ENCODE measurements at places on chromosomes 7 and 10.

GRCh38 chr7:104272767-104273384, 55.5 kb upstream of the LHFPL3 start:
- DNase-seq = no peak

DNA sequence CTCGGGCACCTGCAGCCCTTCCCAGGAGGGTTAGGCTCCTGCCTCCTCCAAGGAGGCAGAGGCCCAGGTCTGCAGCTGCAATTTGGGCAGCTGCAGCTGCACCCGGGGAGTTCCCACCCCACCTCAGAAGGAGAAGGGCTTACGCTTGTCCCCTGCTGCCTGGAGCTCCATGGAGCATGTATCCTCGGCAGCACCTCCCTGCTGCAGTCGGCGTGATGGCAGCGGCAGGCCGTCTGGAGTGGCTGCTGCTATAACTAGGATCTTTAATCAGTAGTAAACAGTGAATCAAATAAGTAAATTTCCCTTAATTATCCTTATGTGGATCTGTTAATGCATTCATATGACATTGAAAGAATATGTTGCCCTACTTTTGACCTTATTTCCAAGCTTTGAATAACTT, 167.0 kb downstream of the PON1 start:
- DNase-seq = no peak

DNA sequence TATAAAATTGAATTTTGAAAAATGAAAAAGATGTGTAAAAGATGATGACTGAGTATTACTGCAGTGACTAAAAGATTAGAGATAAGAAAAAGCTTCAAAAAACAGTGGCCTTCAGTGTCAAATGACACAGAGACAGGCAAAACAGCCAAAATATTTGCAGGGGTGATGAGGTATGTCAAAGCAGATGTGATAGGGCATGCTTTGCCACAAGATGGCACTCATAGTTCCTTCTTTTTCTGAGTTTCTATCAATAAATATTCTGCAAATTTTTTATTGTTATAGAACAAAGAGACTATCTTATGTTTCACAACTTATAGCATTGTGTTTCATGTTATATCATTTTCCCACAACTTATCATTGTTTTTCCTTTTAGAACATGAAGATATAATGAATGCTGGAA, 344.1 kb upstream of the HPS1 start:
- no peak for DNase-seq

- no peak for DNase-seq
These were observed 5.2 kb downstream of the IFIT5 start for GRCh38 chr10:89419548-89419947.

DNA sequence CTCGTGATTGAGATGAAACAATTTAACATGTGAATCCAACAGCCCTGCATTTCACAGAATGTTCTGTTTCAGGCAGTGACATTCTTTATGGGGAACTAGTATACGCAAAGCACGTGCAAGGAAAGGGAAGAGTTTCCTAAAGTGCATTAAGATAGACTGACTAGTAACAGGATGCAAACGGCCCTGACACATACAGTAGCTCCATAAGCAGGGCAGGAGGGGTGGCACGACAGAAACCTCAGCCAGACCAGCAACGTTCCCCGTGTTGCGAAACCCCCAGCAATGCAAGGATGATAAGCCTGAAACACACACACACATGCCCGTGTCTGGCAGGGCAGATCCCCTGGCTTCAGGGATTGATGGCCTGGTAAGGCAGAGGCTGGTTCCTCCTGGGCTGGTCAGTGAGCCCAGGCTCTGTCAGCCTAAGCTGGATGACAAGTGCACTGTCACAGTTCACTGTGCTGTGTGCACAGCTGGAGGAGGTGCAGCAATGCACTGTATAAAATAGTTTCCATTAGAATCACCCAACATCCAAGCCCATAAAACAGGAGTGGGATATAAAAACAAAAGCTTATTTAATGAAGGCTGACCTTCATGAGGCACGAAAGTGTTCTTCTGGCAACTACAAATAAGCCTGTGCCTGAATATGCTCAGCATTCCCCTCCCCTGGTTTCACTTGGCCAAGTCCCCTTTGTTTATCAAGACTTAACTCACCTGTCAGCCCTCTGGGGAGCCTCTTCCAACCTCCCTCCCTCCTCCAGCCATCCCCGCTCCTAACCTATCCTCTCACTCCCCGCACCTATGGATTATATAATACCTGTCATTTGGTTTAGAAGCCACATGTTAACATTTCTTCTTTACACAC, 88.8 kb downstream of the GSAP start:
- no peak for DNase-seq

DNA sequence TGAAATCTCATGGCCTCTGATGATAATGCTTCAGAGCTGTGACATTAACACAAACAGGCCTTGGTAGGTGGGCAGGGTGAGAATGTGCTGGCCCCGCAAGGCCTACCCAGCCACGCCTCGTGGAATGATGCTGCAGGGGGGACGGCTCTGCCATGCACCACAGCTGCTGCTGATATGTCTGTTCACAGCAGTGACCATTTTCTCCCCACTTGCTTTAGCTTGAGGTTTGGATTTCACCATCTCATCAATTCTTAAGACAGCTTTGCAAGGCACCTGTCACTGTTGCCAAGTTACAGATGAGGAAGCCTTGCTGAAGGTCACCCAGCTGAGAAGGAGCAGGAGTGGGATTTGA, 128.3 kb downstream of the PTPN20 start:
- no peak for DNase-seq

GRCh38 chr7:50652400-50653125, 87.4 kb upstream of the DDC start:
- no peak for DNase-seq

- no peak for DNase-seq
These were observed 3.2 kb downstream of the BZW2 start for GRCh38 chr7:16649196-16649595.

DNA sequence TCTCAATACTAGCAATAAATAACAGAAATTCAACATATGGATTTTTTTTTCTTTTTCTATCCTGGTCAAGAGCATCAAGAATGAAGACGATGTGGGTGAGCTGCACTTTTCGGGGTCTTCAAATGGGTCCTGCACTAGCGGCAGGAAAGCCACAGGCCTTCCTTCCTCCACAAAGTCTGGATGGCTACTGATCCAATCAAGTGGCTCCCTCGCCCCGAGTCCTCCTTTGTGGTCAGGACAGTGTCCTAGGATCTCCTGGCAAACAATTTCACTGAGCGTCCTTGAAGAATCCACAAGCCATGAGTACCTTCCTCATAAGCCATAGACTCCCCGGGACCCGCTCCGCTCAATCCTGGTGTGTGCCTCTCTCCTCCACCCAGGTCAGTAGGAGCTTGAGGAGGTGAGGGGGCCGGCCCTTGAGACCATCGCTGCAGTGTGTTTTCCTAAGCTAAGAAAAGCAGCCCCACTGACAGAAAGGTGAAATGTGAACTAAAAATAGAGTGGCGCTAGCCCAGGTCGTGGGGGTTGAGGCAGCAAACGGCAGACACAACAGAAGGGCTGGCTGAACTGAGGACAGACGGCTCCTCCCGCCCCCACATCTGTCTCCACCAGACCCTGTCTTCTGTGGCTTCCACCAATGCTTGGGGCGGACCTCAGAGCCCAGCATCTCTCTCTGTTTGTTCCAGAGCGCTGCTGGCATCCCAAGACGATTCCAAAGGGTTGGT, 202.3 kb downstream of the HERPUD2 start:
- DNase-seq = no peak

GRCh38 chr10:69783515-69783914, 18.2 kb upstream of the COL13A1 start:
- DNase-seq = no peak

- DNase-seq = no peak
These were observed 26.0 kb upstream of the ZNF735 start for GRCh38 chr7:64180989-64181388.

- DNase-seq = no peak
These were observed 78.4 kb downstream of the XRCC2 start for GRCh38 chr7:152597507-152597906.

- DNase-seq = no peak
These were observed 68.1 kb downstream of the EXOC6 start for GRCh38 chr10:92916433-92916832.

DNA sequence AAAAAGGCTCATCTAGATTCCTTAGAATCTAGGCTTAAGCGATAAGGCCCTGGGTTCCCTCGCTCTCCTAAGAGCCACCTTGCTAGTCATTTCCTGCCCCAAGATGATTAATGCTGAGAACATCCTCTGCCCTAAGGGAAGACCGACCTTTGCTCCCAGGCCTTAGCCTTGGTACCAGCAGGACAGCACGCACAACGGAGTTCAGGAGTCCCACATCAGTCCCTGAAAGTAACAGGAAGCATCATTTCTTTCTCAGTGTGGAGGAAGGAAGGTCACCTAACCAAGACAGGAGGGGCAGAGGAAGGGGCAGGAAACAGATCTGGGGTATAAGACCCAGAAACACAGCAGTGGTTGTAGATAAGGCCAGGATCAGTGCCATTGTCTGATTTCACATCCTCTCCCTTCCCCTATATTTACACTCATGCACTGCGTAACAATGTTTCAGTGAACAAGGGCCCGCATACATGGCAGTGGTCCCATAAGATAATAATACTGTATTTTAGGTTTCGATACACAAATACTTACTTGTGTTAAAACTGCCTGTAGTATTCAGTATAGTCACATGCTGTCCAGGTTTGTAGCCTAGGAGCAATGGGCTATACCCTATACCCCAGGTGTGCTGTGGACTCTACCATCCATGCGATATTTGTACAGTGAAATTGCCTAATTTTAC, 8.1 kb upstream of the FAM107B start:
- DNase-seq = no peak

DNA sequence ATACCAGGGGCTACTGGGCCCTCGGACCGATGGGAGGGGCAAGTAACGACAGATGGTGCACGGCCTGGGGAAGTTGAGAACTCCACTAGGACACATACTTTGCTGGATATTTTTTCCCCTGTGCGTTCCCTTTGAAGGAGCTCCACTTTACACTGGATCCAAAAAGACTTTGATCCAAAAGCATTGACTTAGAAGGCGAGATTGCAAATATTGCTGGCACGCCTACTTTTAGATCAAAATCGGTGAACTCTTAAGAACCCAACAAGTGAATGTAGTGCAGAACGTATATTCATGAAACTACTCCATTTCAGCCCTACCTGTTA, 436 bp upstream of the SLC25A13 start:
- DNase-seq = no peak

- no peak for DNase-seq
These were observed 1.7 kb upstream of the PAX2 start for GRCh38 chr10:100743626-100744135.

DNA sequence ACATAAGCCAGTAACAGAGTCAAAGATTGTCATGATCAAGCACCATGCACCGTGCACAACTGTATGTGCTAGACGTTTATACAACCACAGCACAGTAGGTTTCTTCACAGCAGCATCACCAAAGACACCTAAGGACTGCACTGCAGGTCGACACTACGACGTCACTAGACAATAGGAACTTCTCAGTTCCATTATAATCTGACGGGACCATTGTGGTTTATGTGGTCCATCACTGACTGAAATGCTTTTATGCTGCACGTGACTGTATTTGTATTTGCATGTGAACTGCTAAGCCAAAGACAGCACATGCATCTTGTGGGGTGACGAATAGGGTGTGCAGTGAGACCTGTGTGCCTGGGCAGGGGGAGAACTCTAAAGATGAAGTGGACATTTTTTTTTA, 164.9 kb downstream of the PARD3 start:
- DNase-seq = no peak

GRCh38 chr7:66507764-66508296, 120.9 kb upstream of the KCTD7 start:
- DNase-seq = no peak

GRCh38 chr10:121330563-121330962, 267.7 kb downstream of the FGFR2 start:
- DNase-seq = no peak

DNA sequence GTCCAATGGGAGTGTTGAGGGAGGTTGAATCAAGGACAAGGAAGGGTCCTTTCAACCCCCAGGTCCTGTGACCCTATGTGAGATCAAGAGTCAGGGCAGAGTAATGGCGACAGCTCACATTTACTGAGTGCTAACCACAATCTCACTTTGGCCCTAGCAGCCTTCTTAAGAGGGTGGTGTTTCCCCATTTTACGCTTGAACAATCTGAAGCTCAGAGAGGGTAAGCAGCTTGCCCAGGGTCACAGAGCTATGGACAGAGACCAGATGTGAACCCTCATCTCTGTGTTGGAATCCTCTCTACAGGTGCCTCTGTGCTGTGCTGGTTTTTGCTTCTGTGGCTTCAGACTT, 102.0 kb downstream of the GRK5 start:
- DNase-seq = no peak

- no peak for DNase-seq
These were observed 149.0 kb upstream of the STEAP4 start for GRCh38 chr7:88455696-88456095.
